Kidney epithelial cell (primary cell): ENCODE measurements at places on chromosomes 12 and 14. TPM values are rescaled to one million over a fixed set of nuclear protein-coding genes. Genes with fewer than 3 reads are reported as not detected.

Gene GSC
- total RNA-seq: not detected in 2 replicates

Gene NELL2
- total RNA-seq: 3.5 and 9.7 TPM in 2 replicates

Gene AICDA
- total RNA-seq: 1.3 TPM in 2 replicates

Gene PZP
- total RNA-seq: not detected in 2 replicates

Gene ADAM21
- 0.08 and 0.34 TPM in 2 replicates for total RNA-seq

Gene CHMP4A
- 92.8 and 112 TPM in 2 replicates for total RNA-seq

Gene AQP6
- not detected in 2 replicates for total RNA-seq

Gene TMEM117
- 3.5 and 12.4 TPM in 2 replicates for total RNA-seq

Gene KCNC2
- 0.14 TPM in 1 of 2 replicates, not detected in the other for total RNA-seq

Gene ZDHHC22
- 0.21 TPM in 1 of 2 replicates, not detected in the other for total RNA-seq

Gene PRICKLE1
- 8.0 and 8.1 TPM in 2 replicates for total RNA-seq

Gene SDR9C7
- not detected in 2 replicates for total RNA-seq

Gene TSPAN19
- 0.92 TPM in 1 of 2 replicates, not detected in the other for total RNA-seq

Gene GUCY2C
- not detected in 2 replicates for total RNA-seq

Gene CRIP1
- 2.0 and 11.1 TPM in 2 replicates for total RNA-seq

Gene RD3L
- total RNA-seq: not detected in 2 replicates

Gene SLC7A8
- 2.3 and 3.5 TPM in 2 replicates for total RNA-seq

Gene METTL3
- 37.7 and 40.4 TPM in 2 replicates for total RNA-seq

Gene TMEM119
- total RNA-seq: not detected in 2 replicates

Gene TUNAR
- 0.27 and 0.50 TPM in 2 replicates for total RNA-seq

Gene PTCSC3
- not detected in 2 replicates for total RNA-seq

Gene KCNJ8
- 0.25 and 0.27 TPM in 2 replicates for total RNA-seq

Gene RITA1
- total RNA-seq: 33.6 and 36.0 TPM in 2 replicates

Gene CAPS2
- total RNA-seq: 0.89 and 1.5 TPM in 2 replicates

Gene HOXC4
- total RNA-seq: 1.3 and 2.5 TPM in 2 replicates

Gene E2F7
- 34.2 and 53.3 TPM in 2 replicates for total RNA-seq

Gene FGF6
- total RNA-seq: not detected in 2 replicates

Gene AMIGO2
- total RNA-seq: 271 and 284 TPM in 2 replicates

Gene PLA2G1B
- not detected in 2 replicates for total RNA-seq
